T-cell (primary cell): ENCODE measurements at places on chromosomes 6 and 20.

DNA sequence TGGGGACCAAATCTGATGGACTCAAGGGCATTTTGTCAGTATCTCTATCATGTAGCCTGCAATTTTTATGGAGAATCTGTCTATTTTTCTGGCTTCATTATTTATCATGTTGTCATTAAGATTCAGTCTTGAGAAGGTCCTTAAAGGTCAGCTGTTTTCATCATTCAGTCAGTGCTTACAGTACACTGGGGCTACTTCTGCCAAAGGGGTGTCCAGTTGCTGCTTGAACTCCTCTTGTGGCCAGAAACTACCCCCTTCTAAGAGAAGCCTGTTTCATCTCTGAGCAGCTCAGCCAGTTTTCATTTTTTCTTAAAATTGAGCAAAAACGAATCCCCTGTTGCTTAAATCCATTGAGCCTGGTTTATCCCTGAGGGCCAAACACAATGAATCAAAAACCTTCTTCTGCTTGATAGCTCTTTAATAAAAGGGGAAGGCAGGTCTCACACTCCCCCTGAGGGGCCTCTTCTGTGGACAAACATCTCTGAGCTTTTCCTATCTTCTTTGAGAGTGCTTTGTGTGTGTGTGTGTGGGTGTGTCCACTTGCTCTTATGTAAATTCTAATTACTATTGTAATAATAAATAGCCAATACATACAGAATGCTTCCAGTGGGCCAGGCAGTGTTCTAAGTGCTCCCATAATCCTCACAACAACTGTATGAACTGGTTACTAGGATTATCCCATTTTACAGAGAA lies 172.2 kb downstream of the PLCB1 start:
- DNase-seq = no peak

GRCh38 chr6:157217894-157218370 lies 105.4 kb downstream of the TMEM242 start:
- DNase-seq = no peak

DNA sequence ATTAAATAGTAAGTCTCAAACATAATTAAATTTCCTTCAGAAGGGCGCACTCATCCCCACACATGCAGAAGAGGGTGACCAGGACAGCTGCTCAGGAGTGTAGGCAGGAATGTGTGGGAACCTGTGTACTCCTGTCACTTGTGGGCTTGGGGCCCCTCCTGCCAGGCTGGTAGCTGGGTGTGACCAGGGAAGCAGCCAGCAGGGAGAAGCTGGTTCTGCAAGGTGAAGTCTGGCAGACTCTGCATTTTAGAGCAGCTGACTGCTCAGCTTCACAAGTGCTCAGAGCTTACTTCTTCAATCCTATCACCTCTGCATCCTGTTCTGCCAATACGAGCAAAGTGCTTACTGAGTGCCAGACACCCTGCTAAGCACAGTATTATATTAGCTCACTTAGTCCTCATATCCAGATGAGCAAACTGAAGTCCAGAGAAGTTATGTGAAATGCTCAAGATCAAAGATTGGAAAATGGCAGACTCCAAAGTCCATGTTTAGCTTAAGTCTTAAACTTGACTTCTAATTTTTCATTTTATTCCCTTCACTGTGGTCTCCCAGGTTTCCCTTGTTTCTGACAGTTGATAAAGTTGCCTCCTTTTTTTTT lies 27.9 kb downstream of the ELMO2 start:
- DNase-seq = no peak

DNA sequence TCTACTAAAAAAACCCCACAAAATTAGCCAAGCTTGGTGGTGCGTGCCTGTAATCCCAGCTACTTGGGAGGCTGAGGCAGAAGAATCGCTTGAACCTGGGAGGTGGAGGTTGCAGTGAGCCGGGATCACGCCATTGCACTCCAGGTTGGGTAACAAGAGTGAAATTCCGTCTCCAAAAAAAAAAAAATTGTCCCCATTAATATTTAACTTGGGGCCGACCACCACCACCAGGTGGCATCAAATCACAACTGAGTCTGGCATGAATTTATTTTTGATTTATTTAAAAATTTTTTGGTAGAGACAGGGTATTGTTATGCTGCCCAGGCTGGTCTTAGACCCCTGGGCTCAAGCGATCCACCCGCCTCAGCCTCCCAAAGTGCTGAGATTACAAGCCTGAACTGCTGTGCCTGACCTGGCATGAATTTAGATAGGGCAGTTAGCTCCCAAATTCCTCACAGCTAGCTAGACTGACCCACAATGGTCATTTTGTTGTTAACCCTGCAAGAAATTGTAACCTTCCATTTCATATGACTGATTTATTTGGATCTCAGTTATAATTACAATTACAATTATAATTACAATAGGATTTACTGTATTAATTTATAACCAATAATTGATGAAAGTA lies 17.1 kb upstream of the BEND3 start:
- DNase-seq = no peak

- no peak for DNase-seq
Measured at GRCh38 chr6:72621291-72622093, at the start of gene KCNQ5. Gene KCNQ5, plus strand, starts transcription at chr6:72622064.

- DNase-seq = no peak
Measured at GRCh38 chr6:38617856-38618255, 21.9 kb downstream of the BTBD9 start.

- no peak for DNase-seq
Measured at GRCh38 chr6:135261872-135262725, 81.0 kb downstream of the MYB start.

GRCh38 chr6:162234631-162235030 lies 492.9 kb downstream of the PRKN start:
- no peak for DNase-seq

GRCh38 chr20:14622796-14623195 lies 285.4 kb upstream of the FLRT3 start:
- no peak for DNase-seq

DNA sequence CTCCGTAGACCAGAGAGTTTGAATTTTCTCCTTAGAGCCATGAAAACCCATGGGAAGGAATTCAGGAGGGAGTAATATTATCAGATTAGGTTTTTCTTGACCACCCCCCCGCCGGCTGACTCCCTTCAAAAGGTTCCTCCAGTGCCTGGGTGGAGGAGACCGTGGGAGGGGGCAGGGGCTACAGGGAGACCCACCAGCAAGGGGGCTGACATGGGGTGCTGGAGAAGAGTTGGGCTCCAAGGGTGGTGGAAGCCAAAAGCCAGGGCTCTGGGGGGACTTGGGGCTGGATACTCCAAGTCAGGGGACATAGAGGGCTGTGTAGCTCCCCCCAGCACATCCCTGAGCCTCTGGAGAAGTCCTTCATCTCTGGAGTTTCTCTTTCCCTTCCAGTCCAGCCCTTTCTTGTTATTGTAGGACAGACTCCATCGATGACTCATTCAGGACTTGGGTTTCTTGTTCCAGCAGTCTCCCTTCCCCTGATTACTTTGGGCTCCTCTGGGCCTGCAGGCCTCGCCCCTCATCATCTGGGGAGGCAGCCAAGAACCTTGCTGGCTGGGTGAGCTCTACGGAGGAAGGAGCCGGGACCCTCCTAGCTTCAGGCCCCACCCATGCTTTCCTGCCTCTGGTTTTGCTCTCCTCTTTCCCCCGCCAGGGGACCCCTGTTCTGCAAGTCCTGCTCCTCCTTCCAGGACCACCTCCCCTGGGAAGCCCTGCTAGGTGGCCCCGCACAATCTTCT lies 10.5 kb upstream of the KIAA1755 start:
- no peak for DNase-seq

- DNase-seq = no peak
Measured at GRCh38 chr6:169961772-169962561, 210.5 kb downstream of the ERMARD start.

DNA sequence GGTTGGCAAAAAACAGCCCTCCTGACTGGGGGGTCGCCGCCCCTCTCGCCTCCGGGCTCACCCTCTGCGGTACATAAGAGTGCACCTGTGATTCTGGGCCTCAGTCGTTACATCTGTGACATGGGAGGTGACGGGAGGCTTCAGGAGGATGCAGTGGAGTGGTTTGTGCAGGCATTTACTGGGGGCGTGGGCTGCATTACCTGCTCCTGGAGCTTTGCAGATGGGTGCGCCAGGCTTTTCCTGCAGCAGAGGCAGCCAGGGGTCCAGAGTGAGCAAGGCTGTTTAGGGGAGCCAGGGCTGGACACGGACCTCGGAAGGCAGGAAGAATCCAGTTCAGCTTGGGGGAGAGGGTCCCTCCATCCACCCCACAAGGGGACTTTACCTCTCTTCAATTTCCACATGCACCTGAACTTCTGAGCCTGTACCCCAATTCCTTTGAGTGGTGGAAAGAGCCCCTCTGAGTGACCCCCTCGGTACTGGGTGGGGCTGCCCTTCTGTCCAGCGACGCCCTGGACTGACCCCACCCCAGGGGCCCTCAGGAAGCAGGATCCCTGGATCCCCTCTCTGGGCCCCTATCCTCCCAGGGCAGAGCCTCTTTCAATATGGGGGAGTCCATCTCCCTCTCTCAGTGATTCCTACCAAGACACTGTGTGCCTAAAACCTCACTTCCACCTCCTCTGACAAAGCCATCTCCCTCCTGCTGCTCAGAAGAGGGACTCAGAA lies 134.0 kb downstream of the TAF4 start:
- DNase-seq = no peak

DNA sequence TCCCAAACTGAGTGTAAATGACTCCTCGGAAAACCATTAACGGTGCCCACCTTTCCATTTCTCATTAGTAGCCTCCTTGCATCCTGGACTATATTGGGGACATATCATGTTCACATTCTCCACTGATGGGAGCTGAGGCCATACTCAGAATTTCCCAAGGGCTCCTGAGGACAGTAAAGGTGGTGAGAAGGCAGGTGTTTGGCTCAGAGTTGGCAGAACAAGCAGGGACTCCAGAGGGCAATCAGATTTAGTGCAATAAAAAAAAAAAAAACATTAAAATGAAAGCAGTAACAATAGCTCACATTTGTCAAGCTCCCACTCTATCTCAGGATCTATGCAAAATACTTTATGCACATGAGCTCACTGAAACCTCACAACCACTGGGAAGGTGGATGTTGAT lies 401.4 kb downstream of the MAFB start:
- DNase-seq = no peak

GRCh38 chr6:106799031-106799894 lies 169.9 kb downstream of the QRSL1 start:
- DNase-seq = no peak

- DNase-seq = peak; percentile 38
Measured at GRCh38 chr6:152206072-152206818, 398.8 kb downstream of the ESR1 start.

DNA sequence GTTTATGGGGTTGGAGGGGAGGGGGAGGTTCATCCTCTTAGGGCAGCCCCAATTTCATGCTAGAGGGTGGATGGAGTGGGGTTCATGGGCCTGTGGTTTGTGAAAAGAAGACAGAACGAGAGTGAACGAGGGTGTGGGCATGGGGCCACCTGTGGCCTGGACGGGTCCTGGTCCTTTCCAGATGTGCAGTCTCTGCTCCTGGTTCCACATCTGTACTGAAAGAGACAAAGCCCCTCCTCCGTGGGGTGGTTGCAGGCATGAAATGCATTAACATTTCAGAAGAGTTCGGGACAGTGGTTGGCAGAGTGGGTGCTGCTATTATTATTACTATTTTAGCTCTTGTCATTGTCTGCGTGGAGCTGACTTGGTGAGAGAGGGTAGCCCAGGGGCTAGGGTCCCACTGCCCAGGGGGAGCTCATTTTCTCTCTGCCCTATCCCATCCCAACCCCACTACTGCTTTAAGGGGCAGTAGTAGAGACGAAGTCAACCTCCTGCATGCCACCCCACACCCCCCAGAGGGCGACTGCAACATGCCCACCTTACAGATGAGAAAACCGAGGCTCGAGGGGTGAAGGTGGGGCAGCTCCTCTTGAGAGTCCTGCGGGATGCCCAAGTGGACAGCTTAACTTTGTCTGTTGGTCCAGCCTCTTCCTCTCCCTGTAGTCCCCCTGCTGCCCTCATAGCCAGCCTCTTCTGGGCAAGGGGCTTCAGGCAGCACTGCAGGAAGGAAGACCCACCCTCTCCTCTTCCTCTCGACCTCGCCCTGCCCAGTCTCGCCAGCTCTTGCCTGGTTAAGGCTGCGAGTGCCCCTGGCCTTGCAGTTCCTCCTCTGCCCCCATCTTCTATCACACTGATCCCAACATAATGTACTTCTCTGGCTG lies 8.4 kb downstream of the BPIFB2 start:
- no peak for DNase-seq

DNA sequence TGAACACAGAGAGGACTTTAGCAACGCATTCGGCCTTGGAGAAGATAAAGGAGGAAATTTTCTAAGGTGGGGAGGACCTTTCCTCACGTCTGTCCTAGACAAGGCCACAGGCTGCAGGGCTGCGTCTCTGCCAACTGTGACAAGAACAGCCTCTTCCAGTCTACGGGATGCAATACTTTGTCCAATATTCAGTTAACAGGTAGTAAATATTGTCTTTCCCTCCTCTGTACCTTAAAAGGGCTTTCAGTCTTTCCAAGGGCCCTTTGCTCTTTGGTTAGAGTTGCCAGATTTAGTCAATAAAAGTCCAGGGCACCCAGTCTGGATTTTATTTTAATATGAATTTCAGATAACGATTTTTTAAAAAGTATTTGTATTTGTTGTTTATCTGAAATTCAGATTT lies 78.2 kb downstream of the ELOVL4 start:
- no peak for DNase-seq

- peak; percentile 23 for DNase-seq
Measured at GRCh38 chr6:161080263-161080970, 88.8 kb downstream of the MAP3K4 start.

DNA sequence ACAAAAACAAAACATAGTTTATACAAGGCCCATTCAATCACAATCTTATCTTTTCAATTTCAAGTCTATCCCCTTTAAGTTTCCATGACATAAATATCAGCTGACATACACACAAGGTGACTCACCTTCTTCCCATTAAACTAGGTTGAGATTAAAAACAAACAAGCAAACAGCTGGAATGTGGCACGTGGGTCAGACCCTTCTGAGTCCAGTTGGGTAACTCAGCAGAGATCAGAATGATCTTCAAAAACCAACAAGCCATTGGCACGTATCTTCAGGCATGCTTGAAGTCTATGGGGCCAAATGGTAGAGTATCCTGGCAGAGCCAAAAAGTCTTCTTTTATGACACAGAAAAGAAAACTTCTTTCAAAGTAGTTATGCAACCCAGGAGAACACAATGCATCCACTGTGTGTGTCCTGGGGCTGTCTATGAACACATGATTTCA lies 603.5 kb upstream of the CITED2 start:
- no peak for DNase-seq

- peak; percentile 10 for DNase-seq
Measured at GRCh38 chr6:26536571-26537159, 1.5 kb upstream of the HMGN4 start.

GRCh38 chr20:21099751-21100577 lies 6.2 kb downstream of the LINC00237 start:
- DNase-seq = peak; percentile 37

- no peak for DNase-seq
Measured at GRCh38 chr20:64148581-64148980, 15.7 kb upstream of the MYT1 start.

- DNase-seq = no peak
Measured at GRCh38 chr6:31836474-31837368, 9.2 kb downstream of the HSPA1B start.
